ENCODE measurements at places on chromosomes 2 and 18.

DNA sequence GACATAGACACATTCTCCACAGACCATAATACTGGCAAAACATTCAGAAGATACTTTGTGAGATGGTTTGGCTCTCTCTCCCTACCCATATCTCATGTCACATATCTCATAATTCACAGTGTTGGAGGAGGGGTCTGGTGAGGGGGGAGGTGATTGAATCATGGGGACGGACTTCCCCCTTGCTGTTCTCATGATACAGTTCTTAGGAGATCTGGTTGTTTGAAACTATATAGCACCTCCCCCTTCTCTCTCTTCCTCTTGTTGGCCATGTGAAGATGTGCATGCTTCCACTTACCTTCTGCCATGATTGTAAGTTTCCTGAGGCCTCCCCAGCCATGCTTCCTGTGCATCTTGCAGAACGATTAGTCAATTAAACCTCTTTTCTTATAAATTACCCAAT is 61.1 kb downstream of the HK2 start:
- DNase-seq, result no peak

DNA sequence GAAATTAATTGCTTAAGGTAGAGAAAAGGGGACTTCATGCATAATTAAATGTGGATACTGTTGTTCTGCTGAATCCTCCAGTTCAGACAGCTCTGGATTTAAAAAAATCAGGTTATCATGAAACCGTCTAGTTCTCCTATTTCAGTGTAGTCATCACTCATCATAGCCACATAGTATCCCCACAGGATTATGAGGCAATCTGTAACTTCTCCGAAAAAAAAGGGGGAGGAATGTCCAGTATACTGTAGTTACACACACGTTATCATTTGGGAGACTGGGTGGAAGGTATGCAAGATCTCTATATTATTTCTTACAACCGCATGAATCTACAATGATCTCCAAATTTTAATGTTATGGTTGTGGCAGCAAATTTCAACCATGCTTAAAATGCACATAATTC is 114.0 kb downstream of the HIBCH start:
- DNase-seq, result no peak

- no peak for DNase-seq
Observed at GRCh38 chr2:98037666-98038336, 42.1 kb upstream of the TMEM131 start.

- no peak for DNase-seq
Observed at GRCh38 chr2:200732866-200733265, 78.8 kb upstream of the BZW1 start.

DNA sequence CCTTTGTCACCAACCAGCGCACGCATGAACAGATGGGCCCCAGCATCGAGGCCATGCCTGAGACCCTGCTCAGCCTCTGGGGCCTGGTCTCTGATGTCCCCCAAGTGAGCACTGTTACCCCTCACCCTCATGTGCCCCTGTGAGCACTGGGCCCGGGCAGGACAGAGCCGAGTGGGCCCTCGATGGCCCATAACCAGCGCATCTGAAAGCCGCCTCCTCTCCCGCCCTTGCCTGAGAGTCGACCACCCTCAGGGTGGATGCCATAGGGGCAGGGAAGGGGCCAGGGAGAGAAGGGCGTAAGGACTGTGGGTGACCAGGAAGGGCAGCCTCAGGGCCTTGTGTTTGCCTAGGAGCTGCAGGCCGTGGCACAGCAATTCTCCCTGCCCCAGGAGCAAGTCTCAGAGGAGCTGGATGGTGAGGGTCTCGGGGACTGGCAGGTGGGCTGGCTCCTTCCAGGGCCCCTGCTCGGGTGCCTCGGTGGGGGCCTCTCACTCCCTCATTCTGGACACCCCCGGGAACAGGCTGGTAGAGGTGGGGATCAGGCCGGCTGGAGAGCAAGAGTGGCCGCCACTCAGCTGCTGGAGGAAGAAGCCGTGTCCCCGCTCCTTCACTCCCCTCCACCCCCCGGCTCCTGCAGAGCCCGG is 2.1 kb downstream of the PROM2 start:
- DNase-seq, result no peak

GRCh38 chr2:75844651-75845050 is 133.9 kb upstream of the GCFC2 start:
- DNase-seq, result no peak
